ENCODE measurements at places on chromosomes 6 and 20.
A peak's percentile ranks its signal among the peaks of the same experiment; 100 is the strongest.

DNA sequence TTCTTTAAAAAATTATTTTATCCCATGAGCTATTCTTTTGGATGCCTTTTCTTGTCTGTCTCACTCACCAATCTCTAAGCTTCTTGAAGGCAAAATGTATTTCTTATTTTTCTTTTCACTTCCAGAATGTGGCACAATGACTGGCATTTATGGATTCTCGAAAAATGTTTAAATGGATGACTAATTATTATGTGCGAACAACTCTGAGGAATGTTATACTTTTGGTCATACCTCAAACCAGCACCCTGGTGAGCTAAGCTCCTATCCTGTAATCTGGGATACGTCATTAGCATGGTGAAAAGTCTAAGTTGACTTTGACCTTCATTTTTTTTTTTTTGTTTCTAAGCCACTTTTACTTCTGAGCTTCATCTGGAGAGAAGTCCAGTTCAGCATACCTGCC is 214.0 kb upstream of the CEP162 start:
- DNase-seq = no peak

DNA sequence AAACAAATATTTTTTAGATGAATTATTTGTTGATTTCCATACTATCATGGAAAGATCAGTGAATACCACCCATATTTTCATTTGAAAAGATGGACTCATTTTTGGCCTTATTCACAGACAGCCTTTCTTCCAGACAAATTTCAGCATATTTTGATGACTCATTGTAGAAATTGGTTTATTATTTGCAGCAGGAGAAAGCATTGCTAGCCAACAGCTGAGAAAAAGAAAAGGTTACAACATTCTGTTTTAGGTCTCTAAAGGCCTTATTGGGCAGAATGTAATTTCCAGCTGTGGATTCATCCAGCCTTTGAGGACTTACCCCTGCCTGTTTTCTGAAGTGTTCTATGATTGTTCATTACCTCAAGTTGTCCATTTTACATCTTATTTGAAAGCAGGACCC is 201.9 kb downstream of the PLCB4 start:
- no peak for DNase-seq

- no peak for DNase-seq
Measured at GRCh38 chr6:167755461-167755860, 71.2 kb upstream of the AFDN start.

GRCh38 chr6:45398075-45398813 is 20.5 kb upstream of the SUPT3H start:
- no peak for DNase-seq

DNA sequence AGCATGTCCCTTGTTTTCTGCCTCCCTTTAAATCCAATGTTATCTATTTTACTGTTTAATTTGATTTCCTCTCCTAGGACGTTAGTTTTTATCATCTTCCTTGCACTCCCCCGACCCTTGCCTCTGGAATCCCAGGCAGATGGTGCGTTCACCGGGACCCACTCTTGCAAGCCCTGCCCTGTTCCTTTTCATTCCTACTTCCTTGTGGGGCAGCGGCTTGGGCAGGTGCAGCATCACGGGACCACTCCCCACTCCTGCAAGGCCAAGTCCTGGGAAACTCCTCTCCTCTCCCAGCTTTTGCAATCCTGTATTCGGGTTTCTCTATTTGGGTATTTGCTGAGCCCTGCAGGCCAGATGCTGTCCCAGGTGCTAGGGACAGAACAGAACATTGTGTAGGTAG is 5.8 kb upstream of the CDH4 start:
- no peak for DNase-seq

GRCh38 chr20:24632581-24632980 is 163.2 kb downstream of the SYNDIG1 start:
- DNase-seq = no peak

GRCh38 chr6:40338306-40338705 is 248.9 kb downstream of the LRFN2 start:
- DNase-seq = no peak

DNA sequence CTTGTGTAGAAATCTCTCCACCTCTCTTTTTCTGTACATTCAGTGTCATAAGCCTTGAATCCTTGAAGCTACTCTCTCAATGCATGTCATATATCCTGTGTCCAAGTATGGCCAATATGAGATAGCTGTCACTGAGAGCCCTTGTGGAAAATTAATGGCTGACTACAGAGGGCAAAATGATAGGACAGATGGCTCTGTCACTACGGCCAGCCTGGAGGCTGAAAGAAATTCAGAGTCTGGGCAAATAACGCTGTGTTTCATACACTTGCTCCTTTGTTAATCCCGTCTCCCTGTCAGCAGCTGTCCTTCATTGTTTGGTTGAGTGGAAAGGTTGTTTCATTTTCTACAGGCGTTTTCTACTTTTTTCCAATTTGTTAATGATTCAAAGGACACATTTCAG is 70.4 kb upstream of the VGLL2 start:
- no peak for DNase-seq

DNA sequence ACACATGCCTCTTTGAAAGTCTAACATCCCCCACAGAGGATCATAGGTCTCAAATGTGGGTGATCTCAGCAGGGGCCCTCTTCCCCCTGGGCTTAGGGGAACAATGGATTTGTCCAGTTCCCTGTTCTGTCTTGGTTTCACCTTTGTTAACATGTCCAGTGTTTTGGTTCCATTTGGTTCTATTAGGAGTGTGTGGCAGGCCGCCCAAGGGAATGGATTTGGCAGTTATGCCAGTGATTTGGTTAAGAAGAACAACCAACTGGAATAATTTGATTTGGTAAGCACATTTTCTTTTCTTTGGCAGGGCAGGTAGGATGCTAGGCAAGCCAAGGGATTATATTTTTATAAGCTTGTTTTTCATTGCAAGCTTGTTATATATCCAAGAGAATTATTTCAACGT is 28.5 kb upstream of the ENPP1 start:
- DNase-seq = no peak

GRCh38 chr6:137148306-137149034 is 25.0 kb downstream of the IL22RA2 start:
- no peak for DNase-seq

GRCh38 chr20:34294563-34294962 is 8.6 kb downstream of the AHCY start:
- DNase-seq = no peak

GRCh38 chr6:46888578-46888977 is 33.2 kb downstream of the ADGRF5 start:
- DNase-seq = no peak

GRCh38 chr6:12371641-12372146 is 81.5 kb downstream of the EDN1 start:
- no peak for DNase-seq

DNA sequence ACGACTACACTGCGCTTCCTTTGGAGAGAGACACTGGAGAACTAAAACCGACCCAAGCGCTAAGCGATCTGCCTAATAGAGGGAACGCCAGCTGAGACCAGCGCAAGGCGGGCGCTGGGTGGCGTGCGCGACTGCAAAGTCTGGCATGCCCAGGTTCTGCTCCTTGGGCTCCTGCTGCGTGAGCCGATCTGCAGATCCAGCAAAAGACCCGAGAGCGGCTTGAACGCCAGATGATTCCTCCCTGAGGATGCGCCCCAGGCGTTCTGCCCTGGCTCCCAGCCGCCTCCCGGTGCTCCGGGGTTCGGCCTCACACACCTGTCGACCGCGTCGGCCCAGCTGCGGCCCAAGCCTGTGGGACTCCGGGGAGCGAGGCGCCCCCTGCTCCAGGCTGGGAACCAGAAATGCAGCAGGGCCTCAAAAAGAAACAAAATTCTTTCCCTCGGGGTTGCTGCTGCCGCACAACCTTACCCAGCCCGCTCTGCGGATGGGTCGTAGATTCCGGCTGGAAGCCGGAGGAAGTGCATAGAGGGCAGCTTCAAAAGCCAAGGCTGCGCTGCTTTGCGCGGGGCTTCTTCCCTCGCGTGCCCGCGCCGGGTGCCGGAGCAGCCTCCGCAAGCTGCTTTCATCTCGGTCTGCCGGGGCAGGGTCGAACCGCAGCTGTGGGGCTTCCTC is 17.9 kb upstream of the PRDM13 start:
- DNase-seq = peak; percentile 78

GRCh38 chr20:61875221-61875885 is 190.3 kb downstream of the TAF4 start:
- DNase-seq = no peak

GRCh38 chr20:23115822-23116221 is 29.7 kb upstream of the CD93 start:
- DNase-seq = no peak

DNA sequence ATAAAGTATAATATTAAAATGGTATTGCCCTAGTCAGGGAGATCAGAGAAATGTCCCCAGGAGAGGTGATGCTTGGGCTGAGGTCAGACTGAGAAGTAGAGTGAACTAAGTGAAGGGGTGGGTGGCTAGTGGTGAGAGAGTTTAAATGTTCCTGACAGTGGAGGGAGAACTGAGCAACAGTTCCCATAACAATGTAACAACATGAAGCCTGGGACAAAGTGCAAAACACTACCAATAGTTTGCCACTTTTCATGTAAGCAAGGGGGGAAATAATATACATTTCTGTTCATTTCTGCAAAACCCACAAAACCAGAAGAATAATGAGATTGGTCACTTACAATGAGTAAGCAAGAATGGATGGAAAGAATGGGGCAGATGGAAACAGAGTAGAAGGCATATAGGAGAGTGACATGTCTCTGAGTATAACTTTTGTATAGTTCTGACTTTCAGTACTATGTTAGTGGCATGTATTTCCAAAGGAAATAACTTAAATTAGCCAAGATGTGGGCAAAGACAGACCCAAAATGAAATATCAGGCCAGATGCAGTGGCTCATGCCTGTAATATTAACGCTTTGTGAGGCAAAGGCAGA is 13.3 kb upstream of the FAXC start:
- peak; percentile 64 for DNase-seq

DNA sequence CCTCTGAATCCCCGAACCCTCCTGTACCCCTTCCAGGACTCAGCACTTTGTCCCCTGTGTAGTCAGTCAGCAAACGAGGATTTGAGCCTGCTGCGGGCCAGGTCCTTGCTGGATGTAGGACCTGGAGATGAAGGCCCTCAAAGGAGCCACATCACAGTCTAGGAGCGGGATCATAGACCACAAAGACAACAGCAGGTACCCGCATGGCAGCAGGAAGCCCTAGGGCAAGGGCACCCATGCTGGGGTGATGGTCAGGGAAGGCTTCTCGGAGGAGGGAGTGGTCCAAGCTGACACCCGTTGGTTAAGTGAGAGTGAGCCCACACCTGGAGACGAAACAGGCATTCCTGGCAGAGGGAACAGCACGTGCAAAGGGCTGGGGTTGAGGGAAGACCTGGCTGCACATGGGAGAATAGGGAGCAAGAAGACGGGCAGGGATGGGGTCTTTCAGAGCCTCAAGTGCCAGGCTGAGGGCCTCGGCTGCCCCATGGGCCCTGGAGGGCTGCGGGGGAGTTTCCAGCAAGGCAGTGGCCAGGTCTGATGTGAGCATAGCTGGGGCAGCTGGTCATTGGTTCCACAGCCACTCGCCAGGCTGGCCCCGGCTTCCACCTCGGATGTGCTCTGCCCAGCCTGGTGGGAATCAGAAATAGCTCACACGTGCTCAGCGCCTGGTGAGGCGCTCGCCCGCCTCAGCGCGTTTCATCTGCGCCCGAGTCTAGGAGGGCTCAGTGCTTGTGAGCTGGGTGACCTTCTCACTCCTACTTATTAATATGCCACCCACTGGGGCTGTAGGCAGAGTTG is 15.0 kb downstream of the DLGAP4 start:
- DNase-seq = no peak

GRCh38 chr20:19885939-19886660 is 128.0 kb downstream of the RIN2 start:
- no peak for DNase-seq

GRCh38 chr20:33645396-33645795 is 16.7 kb upstream of the C20orf144 start:
- no peak for DNase-seq

GRCh38 chr6:160121981-160122380 is 366 bp downstream of the SLC22A1 start:
- no peak for DNase-seq

DNA sequence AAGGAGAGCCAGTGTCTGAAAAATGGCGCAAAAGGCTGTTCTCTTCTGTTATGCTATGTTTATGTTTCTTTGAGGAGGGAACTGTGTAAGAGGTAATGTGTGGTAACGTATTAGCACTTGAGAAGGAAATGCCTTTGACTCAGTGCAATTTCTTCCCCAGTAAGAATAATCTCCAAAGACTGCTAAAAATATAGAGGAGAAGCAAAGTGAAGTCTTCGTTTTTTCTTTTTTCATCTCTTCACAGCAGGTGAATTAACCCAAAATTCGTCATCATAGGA is 47.1 kb upstream of the IFNGR1 start:
- DNase-seq = no peak

GRCh38 chr6:111210194-111210728 is 123.0 kb downstream of the SLC16A10 start:
- DNase-seq = peak; percentile 61

DNA sequence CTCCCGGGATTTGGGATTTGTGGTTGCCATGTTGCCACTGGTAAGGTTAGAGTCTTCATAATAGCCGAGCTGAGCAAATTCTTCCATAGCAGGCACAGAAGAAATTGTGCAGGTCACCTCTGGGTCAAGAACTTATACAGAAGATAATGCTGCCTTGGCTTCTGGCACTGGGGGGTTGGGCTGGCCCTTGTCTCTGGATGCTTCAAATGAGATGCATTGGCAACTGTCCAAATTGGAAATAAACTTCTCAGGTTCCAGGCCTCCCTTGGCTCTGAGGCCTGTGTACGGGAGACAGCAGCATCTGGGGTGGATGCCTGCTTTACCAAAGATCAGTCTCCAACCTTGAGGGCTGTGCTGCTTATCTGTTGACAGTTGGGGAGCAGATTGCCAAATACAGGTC is 26.2 kb downstream of the MYO6 start:
- no peak for DNase-seq

DNA sequence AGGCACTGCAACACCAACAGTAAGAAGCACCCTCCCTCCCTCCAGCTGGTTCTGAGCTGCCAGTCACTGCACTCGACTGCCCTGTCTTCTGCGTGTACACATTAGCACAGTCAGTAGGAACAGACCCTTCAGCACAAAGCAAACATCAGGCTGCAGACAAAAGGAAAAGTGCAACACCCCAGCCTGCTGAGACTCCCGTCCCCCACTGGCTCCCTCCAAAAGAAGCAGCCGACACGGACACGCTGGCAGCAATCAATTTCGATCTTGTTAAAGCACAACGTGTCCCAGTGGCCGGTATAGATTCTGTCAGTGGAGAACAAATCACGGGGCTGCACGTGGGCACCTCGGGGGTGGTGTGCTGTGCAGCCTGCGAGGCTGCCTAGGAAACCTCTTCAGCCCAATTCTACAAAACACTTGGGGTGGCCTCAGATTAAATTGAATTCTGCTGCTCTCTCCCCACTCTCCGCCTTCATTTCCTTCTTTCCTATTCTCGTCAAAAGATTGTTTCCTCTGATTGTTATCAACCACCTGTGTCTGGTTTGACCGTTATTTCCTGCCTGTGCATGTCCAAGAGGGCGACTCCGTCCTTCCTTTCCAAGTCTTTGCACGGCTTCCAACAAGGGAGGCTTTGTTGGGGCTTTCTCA is 38.7 kb downstream of the TRAF3IP2 start:
- no peak for DNase-seq

GRCh38 chr6:16154904-16155303 is 26.0 kb downstream of the MYLIP start:
- DNase-seq = no peak

Data from stimulated activated effector memory CD8-positive, alpha-beta T cell treated with anti-CD3 and anti-CD28 coated beads, Interleukin-12 subunit alpha, Interleukin-12 subunit beta, amount 100 ng/mL, for 72 hours (primary cell).